ENCODE measurements at places on chromosomes 3 and 15.

DNA sequence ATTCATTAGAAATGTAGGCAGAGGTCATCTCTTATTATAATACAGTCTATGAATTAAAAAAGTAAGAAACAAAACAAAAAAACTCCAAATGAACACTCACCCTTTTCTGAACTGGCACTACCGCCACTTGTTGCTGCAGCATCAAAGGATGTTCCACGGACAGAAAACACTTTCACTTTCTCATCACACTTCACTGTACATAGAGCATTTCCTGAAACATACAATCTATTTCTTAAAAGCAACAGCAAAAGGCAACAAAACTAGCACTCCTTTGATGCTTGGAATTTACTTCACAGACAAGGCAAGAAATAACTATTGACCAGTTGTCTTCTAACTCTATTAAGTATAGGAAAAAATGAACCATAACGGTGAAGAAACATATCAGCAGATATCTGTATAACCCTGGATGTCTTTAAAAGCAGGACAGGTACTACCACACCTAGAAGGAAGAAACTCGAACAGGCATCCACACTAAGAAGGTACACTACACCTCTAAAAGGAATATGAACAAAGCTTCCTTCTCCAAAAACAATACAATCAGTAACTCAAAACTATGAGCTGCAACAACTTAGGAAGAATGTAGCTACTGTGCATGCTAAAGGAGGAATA lies 24.9 kb downstream of the ETFA start:
- no peak for DNase-seq

DNA sequence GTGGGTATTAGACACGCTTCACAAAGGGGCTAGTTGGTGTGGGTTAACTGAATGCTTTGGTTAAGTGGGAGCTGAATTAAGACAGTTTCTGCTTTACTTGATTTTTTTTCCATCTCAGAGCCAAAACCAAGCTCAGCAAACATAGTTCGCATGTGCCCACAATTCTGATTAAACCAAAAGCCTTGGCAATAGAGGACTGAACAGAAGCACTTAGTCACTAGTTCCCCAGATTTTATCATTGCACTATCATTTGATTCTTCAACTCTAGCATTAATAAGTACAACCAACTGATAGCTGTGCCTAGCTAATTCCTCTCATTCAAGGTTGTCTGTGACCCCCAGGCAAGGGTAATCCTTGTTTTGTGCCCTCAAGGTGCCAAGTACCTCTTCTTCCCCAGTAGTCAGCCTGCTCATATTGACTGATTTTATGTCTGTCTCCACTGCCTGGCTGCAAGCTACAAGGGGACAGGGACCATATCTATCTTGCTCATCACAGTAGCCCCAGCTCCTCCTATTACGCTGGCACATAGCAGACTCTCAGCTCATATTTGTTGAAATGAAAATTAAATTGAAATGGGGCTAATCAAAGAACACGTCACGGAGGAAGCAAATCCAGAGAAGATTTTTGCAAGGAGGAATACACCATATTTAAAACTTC lies 9.9 kb upstream of the ARHGEF3 start:
- DNase-seq: no peak

DNA sequence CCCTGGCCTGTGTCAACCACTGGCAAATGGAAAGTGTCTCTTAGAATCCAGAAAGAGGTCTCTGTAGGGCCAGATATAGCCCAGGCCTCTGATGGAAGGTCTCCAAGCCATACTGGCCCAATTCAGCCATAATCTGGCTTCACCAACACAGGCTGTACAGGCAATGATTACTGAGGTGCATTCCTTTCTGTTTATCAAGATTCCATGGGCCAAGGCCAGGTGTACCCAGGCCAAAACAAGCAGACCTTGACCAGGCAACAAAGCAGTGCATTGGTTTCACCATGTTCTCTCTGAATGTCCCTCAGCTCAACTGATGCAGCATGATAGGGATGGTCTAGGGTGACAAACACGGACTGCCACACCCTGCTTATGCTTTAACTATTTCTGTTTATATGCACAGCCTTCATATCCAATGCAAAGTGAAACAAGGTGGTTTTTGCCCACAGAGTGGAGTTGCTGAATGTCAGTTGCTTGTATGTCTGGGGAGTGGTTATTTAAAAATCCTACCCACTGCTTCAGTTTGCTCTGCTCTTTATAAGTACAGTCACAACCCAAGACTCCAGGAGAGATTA lies 25.2 kb downstream of the CCNL1 start:
- DNase-seq: no peak

- DNase-seq: no peak
Measured at GRCh38 chr15:52183562-52184173, 7.5 kb downstream of the GNB5 start.

GRCh38 chr3:129461022-129461421 lies 21.0 kb downstream of the IFT122 start:
- DNase-seq: no peak

Data from stimulated activated CD8-positive, alpha-beta memory T cell treated with anti-CD3 and anti-CD28 coated beads, Interleukin-4, amount 100 ng/mL, for 1 hour (primary cell).